ENCODE measurements at places on chromosomes 2 and 18.

DNA sequence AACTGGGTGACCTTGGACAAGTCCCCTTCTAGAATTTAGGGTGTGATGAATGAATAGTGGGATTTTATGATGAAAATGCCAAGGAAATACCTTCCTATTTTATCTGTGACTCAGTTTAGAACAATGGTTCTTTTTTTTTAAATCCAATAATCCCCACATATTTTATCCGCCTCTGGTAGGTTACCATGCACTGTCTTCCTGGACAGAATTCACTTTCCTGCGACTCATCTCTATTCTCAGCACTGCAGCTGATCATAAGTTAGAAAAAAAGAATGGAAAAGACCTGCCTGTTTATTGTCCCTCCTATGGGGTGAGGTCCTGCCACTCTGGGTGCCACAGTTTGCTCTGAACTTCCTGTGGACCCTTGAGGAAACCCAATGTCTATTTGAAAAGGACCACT lies 73.1 kb downstream of the IRS1 start:
- DNase-seq = no peak

DNA sequence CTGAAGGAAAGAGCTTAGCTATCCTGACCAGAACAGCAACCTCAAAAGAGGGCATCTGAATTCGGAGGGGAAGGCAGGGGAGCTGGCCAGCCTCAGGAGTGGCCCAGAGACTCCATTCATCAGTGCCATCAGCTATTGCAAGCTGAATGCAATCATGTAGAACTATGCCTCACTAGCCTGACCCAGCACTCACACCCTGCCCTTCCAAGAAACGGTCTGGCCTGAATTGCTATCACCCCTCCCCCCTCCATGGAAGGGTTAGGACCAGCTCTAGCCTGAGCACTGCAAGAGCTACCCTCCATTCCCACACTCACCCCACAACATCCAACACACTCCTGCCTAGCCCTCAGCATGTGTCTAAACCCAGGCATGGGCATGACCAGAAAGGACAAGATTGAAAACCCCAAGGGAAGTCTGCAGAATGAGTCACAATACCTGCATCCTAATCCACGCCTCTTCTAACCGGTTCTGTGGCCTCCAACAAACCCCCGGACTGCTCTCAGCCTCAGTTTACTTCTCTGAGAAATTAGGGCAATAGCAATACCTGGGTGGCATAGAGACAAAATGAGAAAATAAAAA lies 120.3 kb downstream of the BCL11A start:
- DNase-seq = no peak

- no peak for DNase-seq
Observed at GRCh38 chr18:2895391-2895790, 48.6 kb downstream of the EMILIN2 start.

DNA sequence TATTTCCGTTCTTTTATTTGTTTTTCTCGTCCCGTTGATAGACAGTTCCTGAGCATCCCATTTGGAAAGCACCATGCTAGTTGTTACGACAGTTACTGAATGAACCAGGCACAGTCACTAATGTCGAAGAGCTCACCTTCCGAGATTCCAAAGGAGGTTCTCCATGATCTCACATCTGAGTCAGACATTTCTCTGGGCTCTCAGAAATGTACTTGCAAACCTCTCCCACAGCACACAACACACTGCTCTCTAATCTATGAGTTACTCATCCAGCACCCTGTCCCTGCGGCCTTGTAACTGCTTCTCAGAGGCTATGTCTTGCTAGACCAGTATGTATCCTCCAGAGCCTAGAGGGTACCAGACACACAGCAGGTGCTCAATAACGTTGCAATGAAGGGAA lies 174.7 kb downstream of the DNER start:
- DNase-seq = no peak

- DNase-seq = no peak
Observed at GRCh38 chr2:29463181-29463900, 348.1 kb downstream of the CLIP4 start.

DNA sequence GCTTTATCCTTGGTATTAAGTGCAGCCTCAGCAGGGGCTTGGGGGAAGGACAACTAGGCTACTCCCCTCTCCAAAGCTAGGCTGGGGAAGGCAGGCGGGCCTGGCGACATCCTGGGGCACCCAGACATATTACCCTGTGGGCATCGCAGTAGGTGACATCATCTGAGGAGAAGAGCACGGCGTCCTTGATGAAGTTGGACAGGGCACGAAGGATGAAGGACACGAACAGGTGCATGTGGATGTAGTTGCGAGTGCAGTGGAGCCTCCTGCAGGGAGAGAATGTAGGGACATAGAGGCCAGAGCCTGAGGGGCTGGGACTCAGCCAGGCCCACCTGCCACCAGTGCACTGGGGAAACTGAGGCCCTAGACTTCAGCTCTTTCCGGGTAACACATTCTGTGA lies 32.3 kb downstream of the TMEM37 start:
- DNase-seq = no peak

- no peak for DNase-seq
Observed at GRCh38 chr2:163475815-163476214, 260.0 kb downstream of the FIGN start.

DNA sequence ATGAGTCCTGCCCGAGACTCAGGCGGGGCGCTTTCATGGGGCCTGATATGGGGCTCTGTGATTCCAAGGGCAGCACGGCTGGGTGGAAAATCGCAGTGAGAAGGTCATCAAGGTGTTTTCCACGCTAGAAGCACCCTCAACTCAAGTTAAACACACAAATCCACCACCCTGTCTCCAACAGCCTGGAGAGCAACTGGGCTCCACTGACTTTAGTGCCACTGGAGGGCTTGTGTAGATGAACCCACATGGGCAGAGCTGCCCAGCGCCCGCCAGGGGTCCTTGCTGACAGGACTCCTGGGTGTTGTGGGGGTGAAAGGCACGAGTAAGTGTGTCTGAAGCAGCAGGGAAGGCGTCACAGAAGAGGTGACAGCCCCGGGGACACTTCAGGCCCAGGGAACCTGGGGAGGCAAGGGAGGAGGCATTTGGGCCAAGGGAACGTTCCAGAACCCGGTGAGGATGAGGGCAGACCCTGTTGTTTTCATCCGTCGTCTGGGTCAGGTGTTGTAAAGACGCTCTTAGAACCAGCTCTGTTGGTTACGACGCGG lies 51.8 kb upstream of the CTDP1 start:
- DNase-seq = peak; percentile 9

GRCh38 chr2:12803607-12804006 lies 86.9 kb downstream of the TRIB2 start:
- DNase-seq = no peak

GRCh38 chr2:196075196-196075595 lies 6.6 kb upstream of the DNAH7 start:
- no peak for DNase-seq

GRCh38 chr2:215793747-215794595 lies 219.4 kb downstream of the MREG start:
- DNase-seq = no peak

GRCh38 chr2:17821535-17822444 lies 5.5 kb downstream of the MSGN1 start:
- DNase-seq = no peak
